ENCODE measurements at places on chromosomes 3 and 15. TPM values are rescaled to one million over a fixed set of nuclear protein-coding genes. Genes with fewer than 3 reads are reported as not detected.

DNA sequence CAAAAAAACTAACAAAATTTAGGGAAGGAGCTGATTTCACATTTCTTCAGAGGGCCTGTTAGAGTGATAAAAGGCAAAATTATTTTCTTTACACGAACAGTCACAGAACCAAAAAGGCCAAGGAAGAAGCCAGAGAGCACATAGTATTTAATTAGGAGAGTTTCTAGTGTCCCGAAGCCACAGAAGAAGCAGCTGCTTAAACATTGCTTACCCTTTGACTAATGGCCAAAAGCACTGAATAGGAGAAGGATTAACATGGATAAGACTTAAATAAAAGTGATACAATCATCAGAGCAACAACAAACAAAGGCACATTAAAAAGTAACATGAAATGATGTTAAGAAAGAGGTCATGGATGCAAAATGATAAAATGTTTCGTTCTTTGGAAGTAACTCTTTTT is 98.6 kb downstream of the CHL1 start:
- DNase-seq, result no peak

DNA sequence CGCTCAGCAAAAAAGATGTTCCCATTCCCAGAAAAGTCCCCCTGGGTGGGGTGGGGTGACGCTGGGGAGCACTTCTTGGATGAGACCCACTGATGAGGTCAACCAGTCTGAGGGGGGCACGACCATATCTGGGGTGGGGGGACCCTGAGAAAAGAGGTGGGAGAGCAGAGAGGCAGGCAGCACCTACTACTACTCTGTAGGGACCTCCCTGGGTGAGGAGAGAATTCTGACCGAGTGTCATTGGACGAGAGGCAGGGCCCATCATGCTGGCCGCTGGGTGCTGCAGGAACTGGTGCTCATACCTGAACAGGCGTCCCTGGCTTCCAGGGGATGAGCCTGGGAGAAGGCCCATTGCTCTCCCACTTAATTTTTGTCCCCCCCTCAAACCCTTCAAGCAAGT is 158.8 kb downstream of the KLF13 start:
- DNase-seq, result no peak

GRCh38 chr15:57156210-57156884 is 220.0 kb upstream of the CGNL1 start:
- no peak for DNase-seq

The LRRC15 gene
- total RNA-seq, result not detected

The GRAMD2A gene
- not detected for total RNA-seq

GRCh38 chr3:126373682-126374601 is 16.7 kb upstream of the KLF15 start:
- no peak for DNase-seq

GRCh38 chr3:155809181-155809580 is 3.1 kb upstream of the C3orf33 start:
- DNase-seq, result no peak

The TMIE gene
- total RNA-seq, result 3.3 TPM

DNA sequence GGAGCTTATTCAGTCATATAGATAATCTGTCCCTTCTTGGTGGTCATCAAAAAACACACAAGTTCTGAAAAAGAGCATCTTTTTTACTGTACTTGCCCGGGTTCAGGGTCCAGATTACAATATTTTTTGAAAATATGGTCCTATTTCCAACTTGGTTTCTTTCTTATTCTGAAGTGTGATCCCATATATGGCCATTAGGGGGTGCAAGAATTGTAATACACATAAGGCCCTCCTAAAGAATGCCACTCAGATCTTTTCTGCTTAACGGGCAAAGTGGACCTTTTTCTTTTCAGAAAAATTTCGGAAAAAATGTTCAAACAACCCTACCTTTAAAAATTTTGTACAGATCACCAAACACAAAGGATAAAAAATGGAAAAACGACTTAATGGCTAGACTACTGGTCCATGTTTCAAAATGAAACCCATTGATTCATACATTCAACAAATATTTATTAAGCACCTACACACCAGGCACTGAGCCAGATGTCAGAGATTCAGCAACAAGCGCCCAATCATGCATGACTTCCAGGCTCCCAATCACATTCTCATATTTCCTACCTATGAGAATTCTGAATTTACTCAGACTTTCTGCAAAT is 102.0 kb upstream of the MYRIP start:
- DNase-seq, result peak; percentile 4

Data from CD4-positive, alpha-beta memory T cell (primary cell).